ENCODE measurements at places on chromosomes 7 and 10. TPM values are rescaled to one million over a fixed set of nuclear protein-coding genes. Genes with fewer than 3 reads are reported as not detected.

GRCh38 chr10:122494833-122495232 is 33.5 kb downstream of the HTRA1 start:
- DNase-seq = no peak

DNA sequence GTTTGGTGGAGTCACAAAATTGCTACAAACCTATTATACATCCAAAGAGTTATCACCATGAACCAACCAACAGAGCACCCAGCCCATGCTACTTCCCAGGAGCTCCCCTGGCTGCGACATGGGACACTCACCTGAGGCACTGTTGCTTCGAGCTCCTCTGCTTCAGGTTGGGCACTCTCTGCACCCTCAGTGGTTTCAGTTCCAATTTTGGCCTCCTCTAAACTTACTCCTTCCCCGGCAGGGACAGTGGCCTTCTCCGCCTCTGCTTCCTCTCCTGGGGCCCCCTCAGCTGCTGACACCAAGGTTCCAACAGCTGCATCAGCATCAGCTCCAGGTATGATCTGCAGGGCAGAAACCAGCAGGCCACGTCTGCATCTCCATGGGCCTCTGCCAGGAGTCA is 120.4 kb upstream of the TARP start:
- no peak for DNase-seq

- DNase-seq = no peak
Observed at GRCh38 chr7:55127135-55127551, 108.3 kb downstream of the EGFR start.

Gene NANOS1
- total RNA-seq = 0.36 TPM
